Activated CD4-positive, alpha-beta memory T cell treated with anti-CD3 and anti-CD28 coated beads for 36 hours (primary cell): ENCODE measurements at places on chromosomes 1 and 21.

GRCh38 chr1:178960482-178961240 lies 65.0 kb upstream of the FAM20B start:
- H3K27ac ChIP-seq, result no peak overlapping the region
- no peaks in the 10 kb centered on the region for H3K27me3 ChIP-seq
- H3K36me3 ChIP-seq, result no peaks in the 10 kb centered on the region
- H3K4me3 ChIP-seq, result no peak overlapping the region

DNA sequence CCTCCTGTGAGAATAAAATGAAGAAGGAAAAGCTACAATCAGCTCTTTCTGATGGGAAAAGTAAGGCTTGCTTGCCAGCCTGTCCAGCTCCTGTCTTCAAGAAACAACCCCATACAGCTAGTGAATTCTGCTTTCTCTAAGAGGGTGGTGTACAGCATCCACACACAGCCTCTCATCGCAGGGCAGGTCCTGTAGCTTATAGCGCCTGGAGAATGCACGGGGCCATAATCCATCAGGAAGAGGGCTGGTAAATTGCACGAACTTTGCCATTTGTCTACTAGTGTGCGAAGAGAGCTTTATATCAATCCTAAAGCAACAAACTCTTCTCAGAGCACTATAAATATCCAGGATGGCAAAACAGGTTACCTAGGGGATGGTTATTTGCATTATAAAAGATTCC lies 83.3 kb upstream of the SAMSN1 start:
- no peaks in the 10 kb centered on the region for H3K27me3 ChIP-seq
- no peak for DNase-seq
- H3K27ac ChIP-seq, result no peak overlapping the region
- peaks cover 27% of the 10 kb centered on the region for H3K4me1 ChIP-seq
- H3K4me3 ChIP-seq, result no peak overlapping the region

GRCh38 chr1:19232524-19232846 lies 18.8 kb downstream of the EMC1 start:
- H3K27ac ChIP-seq, result no peak overlapping the region
- H3K36me3 ChIP-seq, result peaks cover 56% of the 10 kb centered on the region
- H3K4me3 ChIP-seq, result no peak overlapping the region
- peaks cover 1% of the 10 kb centered on the region for H3K4me1 ChIP-seq

GRCh38 chr1:246923900-246924299 lies 7.8 kb downstream of the AHCTF1 start:
- H3K4me1 ChIP-seq, result peaks cover 47% of the 10 kb centered on the region
- H3K27me3 ChIP-seq, result no peaks in the 10 kb centered on the region
- H3K4me3 ChIP-seq, result no peak overlapping the region
- H3K27ac ChIP-seq, result no peak overlapping the region

- H3K27ac ChIP-seq, result no peak overlapping the region
- H3K36me3 ChIP-seq, result no peaks in the 10 kb centered on the region
- DNase-seq, result no peak
- no peaks in the 10 kb centered on the region for H3K4me1 ChIP-seq
- no peak overlapping the region for H3K4me3 ChIP-seq
- H3K27me3 ChIP-seq, result peaks cover 2% of the 10 kb centered on the region
These were observed 414.3 kb upstream of the NR5A2 start for GRCh38 chr1:199612976-199613774.

DNA sequence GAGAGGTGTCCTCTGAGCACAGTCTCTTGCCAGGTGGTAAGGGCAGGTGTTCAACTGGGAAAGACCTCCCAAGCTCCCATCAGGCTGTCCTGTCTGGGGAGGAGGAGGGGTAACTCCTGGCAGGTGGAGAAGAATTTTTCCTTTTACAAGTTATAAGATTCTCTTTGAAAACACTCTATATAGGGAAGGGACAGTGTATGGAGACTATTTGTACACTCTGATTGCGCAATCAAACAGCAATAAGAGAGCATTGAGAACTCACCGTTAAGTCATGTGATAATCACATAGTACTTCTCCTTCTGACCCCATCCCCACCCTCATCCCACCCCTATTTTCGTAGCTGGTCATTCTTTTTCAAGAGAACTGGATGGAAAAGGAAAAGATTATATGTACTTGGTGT lies 179.3 kb upstream of the ZNF644 start:
- H3K27ac ChIP-seq, result no peak overlapping the region
- H3K4me1 ChIP-seq, result no peaks in the 10 kb centered on the region
- H3K27me3 ChIP-seq, result peaks cover 9% of the 10 kb centered on the region
- H3K4me3 ChIP-seq, result no peak overlapping the region
- H3K36me3 ChIP-seq, result no peaks in the 10 kb centered on the region

DNA sequence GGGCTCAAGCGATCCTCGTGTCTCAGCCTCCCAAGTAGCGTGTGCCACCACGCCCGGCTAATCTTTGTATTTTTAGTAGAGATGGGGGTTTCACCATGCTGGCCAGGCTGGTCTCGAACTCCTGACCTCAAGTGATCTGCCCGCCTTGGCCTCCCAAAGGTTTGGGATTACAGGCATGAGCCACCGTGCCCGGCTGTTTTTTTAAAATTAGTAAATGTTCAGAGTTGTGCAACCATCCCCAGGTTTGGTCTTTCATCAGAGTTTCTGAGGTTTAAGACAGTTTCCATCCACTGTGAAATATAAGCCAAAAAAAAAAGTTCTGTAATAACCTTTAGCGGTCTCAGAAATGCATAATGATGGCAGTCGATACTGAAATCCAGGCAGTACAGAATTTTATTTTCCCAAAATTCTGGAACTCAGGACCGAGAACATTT lies 550 bp upstream of the SYT11 start:
- peak overlapping the region; percentile 93 for H3K27ac ChIP-seq
- no peaks in the 10 kb centered on the region for H3K27me3 ChIP-seq
- peak; percentile 62 for DNase-seq
